ENCODE measurements at places on chromosomes 16 and 17.
A peak's percentile ranks its signal among the peaks of the same experiment; 100 is the strongest.

- DNase-seq, result no peak
Observed at GRCh38 chr17:29138971-29139691, 41.1 kb downstream of the MYO18A start.

DNA sequence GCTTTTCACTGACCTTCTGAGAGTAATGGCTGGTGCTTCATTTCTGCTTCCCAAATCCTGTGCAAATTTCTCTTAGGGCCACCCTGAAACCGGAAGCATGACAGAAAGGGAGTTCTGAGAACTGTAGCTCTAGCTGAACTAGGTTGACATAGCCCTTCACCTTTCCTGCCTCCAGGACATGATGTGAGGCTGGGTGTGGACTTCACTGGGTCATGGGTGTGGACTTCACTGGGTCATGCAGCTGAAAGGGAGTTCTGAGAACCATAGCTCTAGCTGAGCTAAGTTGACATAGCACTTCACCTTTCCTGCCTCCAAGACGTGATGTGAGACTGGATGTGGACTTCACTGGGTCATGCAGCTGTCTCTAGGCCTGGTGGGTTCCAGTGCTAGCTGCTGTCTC, 54.3 kb upstream of the NLRP1 start:
- DNase-seq, result no peak

- DNase-seq, result no peak
Observed at GRCh38 chr17:68812876-68813584, 142.2 kb downstream of the ABCA8 start.

- no peak for DNase-seq
Observed at GRCh38 chr16:1975432-1976215, 3.8 kb downstream of the TBL3 start.

DNA sequence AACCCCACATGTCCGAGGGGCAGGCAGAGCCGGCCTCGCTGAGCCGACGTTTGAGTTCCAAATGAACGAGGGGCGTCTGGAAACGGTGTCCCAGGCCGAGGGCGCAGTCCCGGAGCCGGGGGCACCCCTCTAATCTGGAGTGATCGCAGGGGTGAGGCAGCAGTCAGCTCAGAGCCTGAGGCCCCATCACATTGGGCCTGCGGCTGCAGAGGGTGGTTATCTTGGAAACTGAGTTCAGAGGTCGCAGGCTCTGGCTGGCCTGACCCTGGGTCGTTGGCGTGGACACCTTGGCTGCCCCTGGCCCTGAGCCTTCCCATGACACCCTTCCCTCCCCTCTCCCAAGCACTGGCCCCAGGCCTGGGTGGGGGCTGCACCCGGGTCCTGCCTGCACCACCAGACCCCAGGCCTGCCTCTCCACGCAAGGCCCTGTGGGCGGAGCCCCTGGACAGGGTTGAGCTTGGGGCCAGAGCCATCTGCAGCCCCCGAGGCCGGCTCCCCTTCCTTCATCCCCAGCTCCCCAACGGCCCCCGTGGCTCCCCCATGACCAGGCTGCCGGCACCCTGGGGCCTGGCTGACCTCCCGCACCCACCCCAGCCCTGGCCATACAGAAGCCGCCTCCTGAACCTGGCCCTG, 45.6 kb downstream of the ZFPM1 start:
- no peak for DNase-seq

GRCh38 chr17:9389111-9389527, 186.5 kb downstream of the STX8 start:
- no peak for DNase-seq

DNA sequence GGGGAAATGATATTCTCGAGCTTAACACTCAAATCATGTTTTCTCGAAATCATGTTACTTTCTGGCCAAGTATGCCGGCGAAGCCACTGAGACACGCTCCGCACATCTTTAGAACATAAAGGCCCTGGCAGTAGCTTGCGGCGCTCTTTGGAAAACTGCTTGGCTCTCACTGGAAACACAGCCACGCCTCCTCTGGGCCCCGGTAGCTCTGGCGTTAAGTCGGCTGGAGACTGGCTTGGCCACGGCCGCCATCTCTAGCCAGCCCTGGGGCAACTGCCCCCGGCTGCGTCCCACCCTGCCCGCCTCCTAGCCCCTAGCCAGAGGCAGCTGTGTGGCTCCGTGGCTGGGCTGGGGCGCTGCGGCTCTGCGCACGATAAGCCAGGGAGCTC, 9.2 kb upstream of the BAIAP2 start:
- DNase-seq, result no peak

GRCh38 chr17:2883544-2884213, 87.4 kb downstream of the RAP1GAP2 start:
- no peak for DNase-seq

GRCh38 chr17:14061666-14062560, 7.4 kb upstream of the COX10 start:
- DNase-seq, result no peak

DNA sequence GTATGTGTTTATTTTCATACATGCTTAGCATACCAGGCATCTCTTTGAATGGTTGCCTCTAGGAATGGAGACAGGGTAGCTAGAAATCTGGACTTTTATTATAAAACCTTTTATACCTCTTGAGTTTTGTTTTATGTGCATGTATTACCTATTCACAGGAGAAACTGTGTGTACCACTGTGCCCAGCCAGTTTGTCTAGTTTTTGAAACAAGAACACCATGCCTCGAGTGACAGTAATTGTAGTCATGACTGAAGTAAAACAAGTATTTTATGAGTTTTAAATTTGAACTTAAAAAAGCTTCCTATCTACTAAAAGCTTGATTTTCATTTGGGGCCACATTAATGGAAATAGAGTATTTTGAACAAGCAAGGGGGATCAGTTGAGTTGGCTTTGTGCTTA, 57.4 kb downstream of the SNTB2 start:
- no peak for DNase-seq

- DNase-seq, result no peak
Observed at GRCh38 chr16:57687363-57687929, 7.2 kb upstream of the DRC7 start.

GRCh38 chr17:16037636-16038035, 38.0 kb downstream of the TTC19 start:
- DNase-seq, result no peak

- DNase-seq, result no peak
Observed at GRCh38 chr17:40219594-40220338, 662 bp downstream of the WIPF2 start.

- DNase-seq, result no peak
Observed at GRCh38 chr17:64698725-64699124, 36.6 kb upstream of the SMURF2 start.

DNA sequence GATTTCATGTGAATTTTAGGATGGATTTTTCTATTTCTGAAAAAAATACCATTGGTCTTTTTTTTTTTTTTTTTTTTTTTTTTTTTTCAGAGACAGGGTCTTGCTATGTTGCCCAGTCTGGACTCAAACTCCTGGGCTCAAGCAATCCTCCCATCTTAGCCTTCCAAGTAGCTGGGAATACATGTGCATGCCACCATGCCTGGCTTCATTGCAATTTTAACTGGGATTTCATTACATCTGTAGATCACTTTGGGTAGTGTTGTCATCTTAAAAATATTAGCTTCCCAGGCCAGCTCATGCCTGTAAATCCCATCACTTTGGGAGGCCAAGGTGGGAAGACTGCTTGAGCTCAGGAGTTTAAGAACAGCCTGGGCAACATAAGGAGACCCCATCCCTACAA, 54.8 kb downstream of the TOM1L2 start:
- DNase-seq, result no peak

- DNase-seq, result peak; percentile 59
Observed at GRCh38 chr17:76710863-76711611, at the start of gene MXRA7. Gene MXRA7, minus strand, starts transcription at chr17:76710965. Its CDS starts 19 bp downstream, at chr17:76710946.

GRCh38 chr17:7020894-7021664, 1.8 kb upstream of the BCL6B start:
- DNase-seq, result no peak

DNA sequence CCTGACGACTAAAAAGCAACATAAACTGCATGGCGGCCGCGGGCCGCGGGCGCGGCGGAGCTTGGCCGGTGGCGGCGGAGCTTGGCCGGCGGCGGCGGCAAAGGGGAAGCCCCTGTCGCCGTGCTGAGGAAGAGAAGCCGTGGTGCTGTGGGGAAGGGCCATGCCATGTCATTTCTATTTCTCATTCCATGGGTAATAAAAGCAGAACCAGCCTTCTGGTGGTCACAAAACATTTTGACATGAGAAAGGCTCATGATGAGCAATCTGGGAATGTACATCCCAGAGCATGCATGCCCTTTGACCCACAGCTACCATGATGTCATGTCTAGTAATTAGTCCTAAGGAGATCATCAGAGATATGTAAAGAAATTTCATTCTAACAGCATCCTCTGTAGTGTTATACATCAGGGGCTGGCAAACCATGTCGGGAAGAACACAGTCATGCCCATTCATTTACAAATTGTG, 23.9 kb upstream of the HEATR6 start:
- peak; percentile 10 for DNase-seq

- no peak for DNase-seq
Observed at GRCh38 chr16:84739349-84740124, 39.7 kb downstream of the USP10 start.

DNA sequence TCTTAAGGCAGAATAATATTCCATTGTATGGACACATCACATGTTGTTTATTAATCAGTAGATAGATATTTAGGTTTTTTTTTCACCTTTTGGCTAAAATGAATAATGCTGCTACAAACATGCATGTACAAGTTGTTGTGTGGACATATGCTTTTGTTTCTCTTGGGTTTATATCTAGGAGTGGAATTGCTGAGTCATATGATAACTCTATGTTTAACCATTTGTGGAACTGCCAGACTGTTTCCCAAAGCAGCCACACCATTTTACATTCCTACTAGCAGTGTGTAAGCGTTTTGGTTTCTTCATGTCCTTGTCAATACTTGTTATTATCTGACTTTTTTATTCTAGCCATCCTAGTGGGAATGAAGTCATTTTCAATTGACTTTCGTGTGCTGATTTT, 21.3 kb downstream of the CYLD start:
- no peak for DNase-seq

GRCh38 chr16:74020095-74020670, 276.4 kb upstream of the PSMD7 start:
- no peak for DNase-seq

GRCh38 chr16:85253084-85253941, 141.0 kb upstream of the CIBAR2 start:
- DNase-seq, result peak; percentile 49

GRCh38 chr17:45394913-45395568, 37.6 kb downstream of the ARHGAP27 start:
- peak; percentile 36 for DNase-seq

DNA sequence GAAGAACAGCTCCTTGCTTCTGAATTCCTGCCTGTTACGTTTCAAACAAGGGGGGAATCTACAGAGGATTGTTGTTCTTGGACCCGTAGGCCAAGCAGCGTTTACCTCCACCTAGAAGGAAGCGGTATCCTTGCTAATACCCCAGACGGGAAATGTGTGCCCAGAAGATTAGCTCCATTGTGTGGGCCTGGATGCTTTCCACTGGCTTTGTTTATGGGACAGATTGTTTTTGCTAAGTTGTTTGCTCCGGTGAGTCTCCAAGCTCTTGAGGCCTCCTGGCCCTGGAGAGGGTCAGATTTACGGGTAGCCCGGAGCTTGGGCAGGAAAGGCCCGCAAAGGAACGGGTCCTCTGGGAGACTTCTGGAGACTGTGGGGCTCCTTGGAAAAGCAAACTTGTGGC, 28.4 kb upstream of the MRTFB start:
- DNase-seq, result no peak

- DNase-seq, result no peak
Observed at GRCh38 chr17:81536299-81537290, 8.4 kb downstream of the FSCN2 start.

GRCh38 chr17:2194889-2195335, 108.7 kb downstream of the SMG6 start:
- DNase-seq, result no peak

- no peak for DNase-seq
Observed at GRCh38 chr17:73227379-73227778, 34.3 kb downstream of the CPSF4L start.

GRCh38 chr16:24854607-24855171, 8.9 kb downstream of the SLC5A11 start:
- DNase-seq, result no peak

DNA sequence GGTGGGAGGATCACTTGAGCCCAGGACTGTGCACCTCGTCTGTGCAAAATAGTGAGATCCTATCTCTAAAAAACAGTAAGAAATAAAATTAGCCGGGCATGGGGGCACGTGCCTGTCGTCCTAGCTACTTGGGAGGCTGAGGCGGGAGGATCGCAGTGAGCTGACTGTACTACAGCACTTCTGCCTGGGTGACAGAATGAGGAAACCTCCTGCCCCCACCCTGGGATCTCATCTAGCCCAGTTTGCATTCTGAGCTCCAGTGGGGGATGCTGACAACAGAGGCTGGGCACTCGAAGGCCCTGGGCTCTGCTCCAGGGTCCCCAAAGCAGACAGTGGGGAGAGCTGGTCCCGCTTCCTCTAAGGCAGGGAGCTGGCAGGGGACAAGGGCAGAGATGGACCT, 7.1 kb downstream of the NAGPA start:
- DNase-seq, result no peak

GRCh38 chr16:48381201-48381600, 4.0 kb downstream of the SIAH1 start:
- no peak for DNase-seq

DNA sequence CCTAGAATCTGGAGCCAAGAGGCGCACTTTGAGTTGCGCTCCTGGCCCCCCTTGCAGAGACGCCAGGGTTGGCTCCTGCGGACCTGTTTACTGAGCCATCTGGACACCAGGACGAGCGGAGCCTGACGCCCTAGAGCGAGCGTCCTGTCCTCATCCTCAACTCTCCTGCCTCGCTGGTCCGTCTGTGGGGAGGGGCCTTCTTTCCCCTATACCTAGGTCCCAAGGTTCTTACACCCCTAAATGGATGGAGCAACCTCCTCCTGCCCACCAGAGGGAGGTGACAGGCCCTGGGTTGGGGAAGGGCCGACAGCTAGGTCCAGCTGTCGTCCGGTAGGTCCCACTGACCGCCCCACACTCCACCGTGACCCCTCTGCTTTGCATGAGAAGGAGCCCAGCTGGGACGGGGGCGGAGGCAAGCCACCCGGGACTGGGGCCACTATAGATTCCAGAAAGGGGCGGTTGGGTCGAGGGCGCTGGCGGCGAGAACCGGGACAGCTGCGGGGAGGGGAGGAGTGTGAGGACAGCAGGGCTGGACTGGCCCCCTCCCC, 3.1 kb upstream of the LHX1 start:
- DNase-seq, result no peak

DNA sequence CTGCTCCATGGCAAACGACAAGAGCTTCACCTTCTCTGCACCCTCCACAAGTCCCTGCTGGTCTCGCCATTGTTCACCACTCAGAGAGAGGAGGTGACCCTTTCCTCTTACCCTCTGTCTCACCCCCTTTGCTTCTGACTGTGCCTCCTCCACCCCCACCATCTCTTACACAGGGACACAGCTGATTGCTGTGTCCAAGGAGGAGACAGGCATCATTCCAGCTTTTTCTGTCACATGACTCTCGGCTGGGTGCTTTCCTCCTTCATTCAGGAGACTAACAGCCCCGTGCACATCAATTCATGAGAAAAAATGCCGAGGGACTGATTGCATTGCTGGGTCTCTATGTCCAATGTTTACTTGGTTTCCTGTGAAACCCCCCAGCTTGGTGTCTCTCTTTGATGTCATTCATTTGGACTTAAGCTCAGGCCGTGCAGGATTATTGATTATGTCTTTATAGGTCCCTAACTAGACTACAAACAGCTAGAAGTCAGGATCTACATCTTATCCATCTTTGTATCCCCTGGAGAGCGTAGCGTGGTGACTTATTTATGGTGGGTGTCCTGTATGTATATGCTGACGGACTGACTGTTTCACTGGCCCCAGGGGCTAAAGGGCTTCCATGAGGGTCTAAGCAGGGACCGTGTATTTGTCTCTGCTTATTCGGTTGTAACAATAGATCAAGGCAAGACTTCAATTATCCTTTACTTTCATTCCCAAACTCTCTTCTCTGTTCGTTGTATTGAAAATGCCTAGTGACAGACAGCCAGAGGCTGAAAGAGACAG, 82.2 kb upstream of the CDH13 start:
- no peak for DNase-seq

Data from activated CD4-positive, alpha-beta T cell treated with anti-CD3 and anti-CD28 coated beads for 4 hours (primary cell).